Dorsolateral prefrontal cortex (tissue), 122 donors: ENCODE measurements at places on chromosomes 5 and 9. TPM values are rescaled to one million over a fixed set of nuclear protein-coding genes. Genes with fewer than 3 reads are reported as not detected.

Gene EQTN
- total RNA-seq, result 2.2 TPM

Gene CACNA1B
- total RNA-seq, result 51.0 TPM

Gene NUTM2G
- not detected for total RNA-seq

Gene HACD4
- 1.4 TPM for total RNA-seq

Gene OR2V2
- not detected for total RNA-seq

Gene FOXD1
- total RNA-seq, result 1.6 TPM

Gene SLC6A3
- not detected for total RNA-seq

Gene CATSPER3
- total RNA-seq, result 1.3 TPM

Gene IFNE
- total RNA-seq, result 0.89 TPM

Gene GABBR2
- 111 TPM for total RNA-seq

Gene G3BP1
- total RNA-seq, result 91.6 TPM
